ENCODE measurements at places on chromosomes 2 and 18. TPM values are rescaled to one million over a fixed set of nuclear protein-coding genes. Genes with fewer than 3 reads are reported as not detected.

Gene CRACDL
- total RNA-seq = not detected

Gene CTIF
- total RNA-seq = 32.4 TPM

Gene SNRPD1
- total RNA-seq = 12.3 TPM

Gene WNT10A
- total RNA-seq = not detected

Gene SOX11
- under 0.01 TPM for total RNA-seq

Gene IL36A
- not detected for total RNA-seq

Gene LYG1
- 0.44 TPM for total RNA-seq

Gene CRYBA2
- total RNA-seq = not detected

Gene ARPC2
- 428 TPM for total RNA-seq

Gene CCDC141
- total RNA-seq = not detected

Gene ZNF519
- 9.6 TPM for total RNA-seq

Gene TLX2
- total RNA-seq = not detected

Gene DCDC2C
- total RNA-seq = not detected

Gene NTSR2
- total RNA-seq = not detected

Gene SERPINB11
- total RNA-seq = not detected

Gene ASB18
- total RNA-seq = not detected

Gene CHRNG
- not detected for total RNA-seq

Gene SLC14A1
- 18.2 TPM for total RNA-seq

Gene SCYGR4
- not detected for total RNA-seq

Gene ECEL1
- not detected for total RNA-seq

Gene NEB
- total RNA-seq = 0.29 TPM

Gene LRP1B
- 0.29 TPM for total RNA-seq

Gene NYAP2
- total RNA-seq = not detected

Gene OR6B3
- total RNA-seq = not detected

Gene CERKL
- total RNA-seq = 0.14 TPM

Gene GALR1
- total RNA-seq = not detected

Gene SERPINB12
- not detected for total RNA-seq

Gene KIAA2012
- not detected for total RNA-seq

Gene HDLBP
- total RNA-seq = 844 TPM

Gene DIPK1C
- not detected for total RNA-seq

Gene UGT1A5
- total RNA-seq = not detected

Gene VWC2L
- not detected for total RNA-seq

Gene VWA3B
- total RNA-seq = not detected

Gene TFPI
- total RNA-seq = 239 TPM
